Activated T-cell treated with anti-CD3 and anti-CD28 coated beads for 48 hours (primary cell): ENCODE measurements at places on chromosomes 12 and 14.

- DNase-seq: no peak
Measured at GRCh38 chr12:124216966-124217365, 77.9 kb upstream of the RFLNA start.

- no peak for DNase-seq
Measured at GRCh38 chr12:88805286-88805685, 225.0 kb upstream of the KITLG start.

GRCh38 chr12:27014085-27014858, at the start of gene TM7SF3:
Gene TM7SF3, minus strand, starts transcription at chr12:27014384. Its CDS starts 216 bp downstream, at chr12:27014168.
- peak; percentile 95 for DNase-seq

DNA sequence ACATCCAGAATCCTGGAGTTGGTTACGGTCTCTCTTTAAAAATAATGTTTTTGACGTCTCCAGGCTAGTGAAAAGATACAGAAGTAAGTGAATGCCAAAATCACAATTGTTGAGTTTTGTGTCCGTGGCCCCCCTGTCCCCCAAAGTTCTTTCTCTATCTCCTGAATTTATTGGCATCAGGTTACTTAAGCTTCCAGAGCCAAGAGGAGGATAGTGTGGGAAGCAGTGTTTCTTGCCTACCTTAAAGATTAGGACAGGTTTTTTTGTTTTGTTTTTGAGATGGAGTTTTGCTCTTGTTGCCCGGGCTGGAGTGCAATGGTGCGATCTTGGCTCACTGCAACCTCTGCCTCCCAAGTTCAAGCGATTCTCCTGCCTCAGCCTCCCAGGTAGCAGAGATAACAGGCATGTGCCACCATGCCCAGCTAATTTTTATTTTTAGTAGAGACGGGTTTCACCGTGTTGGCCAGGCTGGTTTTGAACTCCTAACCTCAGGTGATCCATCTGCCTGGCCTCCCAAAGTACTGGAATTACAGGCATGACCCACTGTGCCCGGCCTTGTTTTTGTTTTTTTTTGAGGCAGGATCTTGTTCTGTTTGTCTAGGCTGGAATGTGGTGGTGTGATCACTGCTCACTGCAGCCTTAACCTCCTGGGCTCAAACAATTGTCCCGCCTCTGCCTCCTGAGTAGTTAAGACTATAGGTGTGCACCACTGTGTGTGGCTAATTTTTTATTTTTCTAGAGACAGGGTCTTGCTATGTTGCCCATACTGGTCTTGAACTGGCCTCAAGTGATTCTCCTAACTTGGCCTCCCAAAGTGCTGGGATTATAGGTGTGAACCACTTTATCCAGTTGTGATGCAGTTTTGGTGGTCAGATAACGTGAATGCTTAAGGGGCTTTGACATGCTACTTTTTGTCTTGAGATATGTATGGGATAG, 5.4 kb downstream of the SRSF5 start:
- DNase-seq: no peak

GRCh38 chr12:48061938-48062719, 43.8 kb downstream of the SENP1 start:
- no peak for DNase-seq

DNA sequence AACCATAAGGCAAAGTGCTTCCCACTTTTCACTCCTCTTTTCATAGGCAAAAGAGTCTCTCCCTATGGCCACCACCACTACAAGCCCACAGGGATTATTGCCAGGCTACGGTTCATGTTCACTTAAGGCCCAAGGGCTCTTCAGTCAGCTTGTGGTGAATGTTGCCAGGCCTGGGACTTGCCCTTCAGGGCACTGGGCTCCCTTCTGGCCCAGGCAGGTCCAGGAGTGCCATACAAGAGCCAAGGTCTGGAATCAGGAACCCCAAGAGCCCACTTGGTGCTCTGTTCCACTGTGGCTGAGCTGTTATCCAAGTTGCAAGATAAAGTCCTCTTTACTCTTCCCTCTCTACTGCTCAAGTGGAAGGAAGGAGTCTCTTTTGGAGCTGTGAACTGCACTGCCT, 307.6 kb downstream of the FUT8 start:
- DNase-seq: no peak

- DNase-seq: no peak
Measured at GRCh38 chr14:79578470-79578869, 632.8 kb downstream of the DIO2 start.
